Heart left ventricle (tissue), 16 donors: ENCODE measurements at places on chromosomes 16 and 17. TPM values are rescaled to one million over a fixed set of nuclear protein-coding genes. Genes with fewer than 3 reads are reported as not detected.
A peak's percentile ranks its signal among the peaks of the same experiment; 100 is the strongest.

TBKBP1 gene
- total RNA-seq: 12.0 TPM

SPNS1 gene
- total RNA-seq: 16.4 TPM

DNA sequence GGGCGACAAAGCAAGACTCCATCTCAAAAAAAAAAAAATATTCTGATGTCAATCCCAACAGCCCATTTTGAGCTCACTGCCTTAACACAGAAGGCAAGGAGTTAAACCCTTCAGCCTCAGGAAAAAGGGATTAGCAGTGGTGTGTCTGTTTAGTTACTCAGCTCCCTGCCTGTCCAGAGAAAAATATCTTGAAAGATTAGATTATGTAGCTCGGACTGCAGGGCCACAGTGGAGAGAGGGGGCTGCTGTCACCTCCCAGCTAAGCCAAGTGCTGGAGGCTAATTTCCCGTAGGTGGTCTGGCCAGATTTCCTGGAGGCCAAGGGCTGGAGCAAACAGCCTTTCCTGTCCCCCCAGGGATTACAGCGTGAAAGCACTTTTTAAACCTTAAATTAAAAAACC, 50.3 kb downstream of the C16orf95 start:
- DNase-seq: no peak
- H3K27ac ChIP-seq: no peak overlapping the region
- no peak overlapping the region for H3K4me3 ChIP-seq
- no peaks in the 10 kb centered on the region for H3K27me3 ChIP-seq

DNA sequence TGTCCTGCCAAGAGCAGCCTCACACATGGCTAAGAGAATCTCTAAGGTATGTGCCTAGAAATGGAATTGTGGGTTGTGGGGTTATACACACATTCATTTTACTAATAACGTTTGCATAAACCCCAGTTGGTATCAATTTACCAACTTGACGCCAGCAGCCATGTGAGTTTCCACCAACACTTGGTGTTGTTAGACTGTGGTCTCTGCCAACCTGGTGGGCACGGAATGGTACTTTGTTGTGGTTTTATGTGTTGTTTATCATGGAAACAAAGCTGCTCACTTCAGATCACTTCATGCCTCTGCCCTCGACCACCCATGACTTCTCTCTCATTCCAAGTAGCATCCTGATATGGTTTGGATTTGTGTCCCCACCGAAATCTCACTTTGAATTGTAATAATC, 152.0 kb upstream of the CDC42EP4 start:
- H3K27ac ChIP-seq: no peak overlapping the region
- no peaks in the 10 kb centered on the region for H3K4me1 ChIP-seq
- H3K27me3 ChIP-seq: no peaks in the 10 kb centered on the region
- no peak for DNase-seq
- H3K36me3 ChIP-seq: no peaks in the 10 kb centered on the region

DNA sequence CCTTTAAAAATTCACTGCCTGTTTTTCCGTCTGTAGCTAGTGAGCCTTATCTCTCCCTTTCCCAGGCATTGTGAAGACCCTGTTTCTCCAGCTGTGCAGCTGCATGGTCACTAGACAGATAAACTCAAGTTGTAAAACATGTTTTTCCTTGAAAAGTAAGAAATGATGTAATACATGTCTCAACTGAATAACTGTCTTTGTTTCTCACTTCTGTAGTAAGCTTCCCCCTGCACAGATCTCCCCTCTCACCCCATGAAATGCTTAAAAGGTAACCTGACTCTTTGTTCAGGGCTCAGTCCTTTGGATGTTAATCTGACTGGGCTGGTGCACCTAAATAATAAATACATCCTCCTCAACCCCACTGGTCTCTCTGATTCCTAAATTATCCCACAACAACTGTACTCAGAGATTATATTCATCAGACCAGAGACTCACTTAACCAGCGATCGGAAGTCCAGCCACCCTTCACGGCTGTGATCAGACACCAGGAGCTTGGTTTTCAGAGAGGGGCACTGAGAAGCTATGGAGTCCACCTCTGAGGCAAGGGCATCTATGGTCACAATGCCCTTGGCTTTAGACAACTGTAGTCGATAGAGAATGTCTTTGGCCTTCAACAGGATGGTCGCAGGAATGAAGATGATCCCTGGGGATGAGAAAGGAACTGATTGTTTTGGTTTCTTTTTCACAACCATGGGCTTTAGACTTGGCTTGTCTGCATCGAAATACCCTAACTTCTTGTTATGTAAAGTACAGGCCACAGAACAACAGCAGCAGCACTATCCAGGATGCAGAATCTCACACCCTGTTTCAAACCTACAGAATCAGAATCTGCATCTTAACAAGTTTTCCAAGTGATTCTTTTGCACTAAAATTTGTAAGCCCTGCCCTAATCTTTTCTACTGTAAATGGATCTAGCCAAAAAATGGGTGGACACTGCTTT, 15.4 kb downstream of the ACSM1 start:
- no peak overlapping the region for H3K4me3 ChIP-seq
- H3K4me1 ChIP-seq: no peaks in the 10 kb centered on the region
- DNase-seq: no peak
- peak overlapping the region; percentile 13 for H3K27ac ChIP-seq
- no peaks in the 10 kb centered on the region for H3K36me3 ChIP-seq
- H3K27me3 ChIP-seq: no peaks in the 10 kb centered on the region

DNA sequence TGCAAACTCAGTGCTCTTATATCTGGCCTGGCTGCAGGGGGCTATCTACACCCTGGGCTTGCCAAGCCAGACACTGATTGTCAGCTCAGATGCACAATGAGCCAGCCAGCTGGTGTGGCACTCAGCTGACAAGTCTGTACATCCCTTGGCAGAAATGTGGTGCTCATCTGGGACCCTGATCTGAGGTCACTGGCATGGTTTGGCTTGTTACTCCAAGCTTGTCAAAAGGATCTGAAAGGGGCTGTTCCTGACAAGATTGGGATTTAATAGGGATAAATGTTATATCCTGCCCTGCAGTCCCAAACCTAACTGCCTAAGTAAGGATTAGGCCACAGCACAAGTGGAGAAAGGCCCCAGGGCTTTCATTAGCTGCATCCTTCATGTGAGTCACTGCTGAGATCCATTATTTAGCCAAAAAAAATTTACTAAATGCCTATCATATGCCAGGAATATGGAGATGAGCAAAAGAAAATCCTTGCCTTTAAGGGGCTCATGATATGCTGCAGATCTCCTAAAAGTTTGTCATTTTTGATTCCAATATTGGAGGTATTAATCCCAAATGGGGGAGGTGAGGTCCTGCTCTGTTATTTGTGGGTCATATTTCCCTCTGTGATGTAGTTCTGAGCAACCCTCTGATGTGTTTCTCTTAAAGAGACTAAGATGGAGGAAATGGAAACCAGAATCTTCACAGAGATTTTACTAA, 6.3 kb downstream of the SLC6A2 start:
- no peaks in the 10 kb centered on the region for H3K4me1 ChIP-seq
- peak overlapping the region; percentile 14 for H3K27ac ChIP-seq
- H3K36me3 ChIP-seq: no peaks in the 10 kb centered on the region
- peaks cover 5% of the 10 kb centered on the region for H3K27me3 ChIP-seq

DNA sequence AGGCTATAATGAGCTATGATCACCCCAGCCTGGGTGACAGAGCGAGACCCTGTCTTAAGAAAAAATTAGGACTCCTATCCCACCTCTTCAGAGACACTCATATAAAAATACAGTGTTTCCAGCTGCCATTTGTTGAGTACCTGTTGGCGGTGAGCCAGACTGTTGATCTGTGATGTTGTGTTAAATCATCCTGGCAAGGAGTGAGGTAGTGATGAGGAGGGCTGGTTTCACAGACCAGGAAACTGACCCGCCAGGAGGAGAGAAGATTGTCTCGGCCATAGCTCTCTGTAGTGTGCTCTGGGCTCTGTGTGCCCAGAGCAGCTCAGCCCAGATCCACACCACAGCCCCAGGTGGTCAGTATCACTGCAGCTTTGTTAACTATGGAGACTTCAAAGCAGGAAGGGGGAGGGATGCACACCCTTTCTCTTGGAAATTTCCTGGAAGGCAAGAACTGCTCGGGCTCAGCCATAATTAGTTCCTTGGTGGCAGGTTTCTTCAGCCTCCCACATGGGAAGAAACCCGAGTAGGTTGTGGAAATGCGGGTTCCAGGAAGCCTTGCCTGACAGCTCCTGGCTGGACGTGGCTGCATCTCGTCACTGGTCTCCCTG, 343.0 kb downstream of the SNX29 start:
- H3K4me3 ChIP-seq: no peak overlapping the region
- no peaks in the 10 kb centered on the region for H3K4me1 ChIP-seq
- H3K36me3 ChIP-seq: no peaks in the 10 kb centered on the region
- no peak for DNase-seq

- no peaks in the 10 kb centered on the region for H3K36me3 ChIP-seq
- H3K27ac ChIP-seq: no peak overlapping the region
- H3K4me1 ChIP-seq: no peaks in the 10 kb centered on the region
- no peaks in the 10 kb centered on the region for H3K27me3 ChIP-seq
- no peak overlapping the region for H3K4me3 ChIP-seq
- no peak for DNase-seq
Observed at GRCh38 chr17:812638-813204, 30.6 kb downstream of the MRM3 start.

GRCh38 chr16:47110939-47111338, 32.8 kb downstream of the NETO2 start:
- no peaks in the 10 kb centered on the region for H3K27me3 ChIP-seq
- no peak for DNase-seq
- no peak overlapping the region for H3K4me3 ChIP-seq
- H3K36me3 ChIP-seq: no peaks in the 10 kb centered on the region
- H3K27ac ChIP-seq: no peak overlapping the region
- H3K4me1 ChIP-seq: no peaks in the 10 kb centered on the region

GRCh38 chr16:85170066-85170491, 57.8 kb upstream of the CIBAR2 start:
- no peak for DNase-seq
- no peaks in the 10 kb centered on the region for H3K36me3 ChIP-seq
- peak overlapping the region; percentile 27 for H3K27ac ChIP-seq
- peaks cover 68% of the 10 kb centered on the region for H3K4me1 ChIP-seq
- no peaks in the 10 kb centered on the region for H3K27me3 ChIP-seq

HES7 gene
- not detected for total RNA-seq

- H3K27ac ChIP-seq: no peak overlapping the region
- H3K4me1 ChIP-seq: peaks cover 3% of the 10 kb centered on the region
Observed at GRCh38 chr16:630249-630814, 453 bp upstream of the WFIKKN1 start.

KRTAP4-2 gene
- total RNA-seq: not detected

GRCh38 chr17:51650772-51651171, 390.4 kb downstream of the UTP18 start:
- H3K4me1 ChIP-seq: no peaks in the 10 kb centered on the region
- no peak for DNase-seq
- H3K4me3 ChIP-seq: no peak overlapping the region
- H3K27me3 ChIP-seq: peaks cover 17% of the 10 kb centered on the region
- H3K27ac ChIP-seq: no peak overlapping the region
- H3K36me3 ChIP-seq: no peaks in the 10 kb centered on the region

SGCA gene
- total RNA-seq: 224 TPM

- no peaks in the 10 kb centered on the region for H3K36me3 ChIP-seq
- H3K4me3 ChIP-seq: no peak overlapping the region
- no peak overlapping the region for H3K27ac ChIP-seq
- H3K27me3 ChIP-seq: no peaks in the 10 kb centered on the region
- H3K4me1 ChIP-seq: no peaks in the 10 kb centered on the region
- DNase-seq: peak; percentile 12
Observed at GRCh38 chr17:17514993-17515933, 19.1 kb upstream of the RASD1 start.

PRR35 gene
- not detected for total RNA-seq

RSPRY1 gene
- total RNA-seq: 22.9 TPM

- H3K4me1 ChIP-seq: no peaks in the 10 kb centered on the region
- H3K4me3 ChIP-seq: no peak overlapping the region
- H3K27me3 ChIP-seq: peaks cover 6% of the 10 kb centered on the region
- no peak overlapping the region for H3K27ac ChIP-seq
Observed at GRCh38 chr16:86277221-86277620, 233.1 kb upstream of the FOXF1 start.

GRCh38 chr16:65790768-65791167, 575.7 kb upstream of the CDH5 start:
- H3K36me3 ChIP-seq: no peaks in the 10 kb centered on the region
- H3K27me3 ChIP-seq: no peaks in the 10 kb centered on the region
- no peak for DNase-seq
- no peak overlapping the region for H3K27ac ChIP-seq
- no peak overlapping the region for H3K4me3 ChIP-seq

DNA sequence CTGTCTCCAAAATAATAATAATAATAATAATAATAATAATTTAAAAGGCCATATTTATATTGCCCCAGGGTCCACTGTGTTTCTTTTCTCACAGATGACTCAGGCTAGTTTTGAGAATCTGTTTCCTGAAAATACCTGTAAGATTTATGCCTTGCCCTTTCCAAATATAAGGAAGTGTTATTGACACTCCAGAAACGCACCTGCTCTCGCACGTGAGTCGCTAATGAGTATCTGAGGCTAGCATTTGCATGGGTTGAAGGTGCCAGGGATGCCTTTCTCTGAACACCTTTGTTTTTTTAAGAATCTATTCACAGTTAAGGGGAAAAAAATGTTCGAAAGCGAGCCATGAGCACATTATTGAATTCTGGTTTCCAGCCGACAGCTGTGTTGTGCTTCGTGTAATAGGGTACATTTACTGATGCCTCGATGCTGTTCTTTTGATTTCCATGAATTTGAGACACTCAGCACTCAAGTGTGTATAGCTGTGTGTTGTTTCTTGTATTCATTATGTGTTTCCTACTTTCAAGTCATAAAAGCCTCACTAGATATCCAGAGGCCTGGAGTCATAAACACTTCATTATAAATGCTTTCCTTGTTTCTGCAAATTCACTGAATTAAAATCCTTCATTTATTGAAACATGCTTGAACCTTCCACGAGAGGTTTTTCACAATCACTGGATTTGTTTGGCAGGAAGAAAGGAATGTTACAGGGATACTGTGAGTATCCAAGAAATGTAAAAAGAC, 45.0 kb upstream of the NOL11 start:
- no peak overlapping the region for H3K27ac ChIP-seq
- H3K4me3 ChIP-seq: no peak overlapping the region
- DNase-seq: no peak
- H3K27me3 ChIP-seq: no peaks in the 10 kb centered on the region

CDH5 gene
- 54.5 TPM for total RNA-seq

GRCh38 chr17:9672266-9672665, 26.9 kb downstream of the USP43 start:
- H3K27ac ChIP-seq: no peak overlapping the region
- H3K4me3 ChIP-seq: no peak overlapping the region
- no peaks in the 10 kb centered on the region for H3K27me3 ChIP-seq
- no peaks in the 10 kb centered on the region for H3K36me3 ChIP-seq
- no peaks in the 10 kb centered on the region for H3K4me1 ChIP-seq

GRCh38 chr16:74449470-74449869, 28.2 kb upstream of the CLEC18B start:
- peaks cover 35% of the 10 kb centered on the region for H3K4me1 ChIP-seq
- H3K36me3 ChIP-seq: peaks cover 8% of the 10 kb centered on the region
- no peak overlapping the region for H3K4me3 ChIP-seq

C16orf89 gene
- total RNA-seq: 38.4 TPM

TP53TG3 gene
- total RNA-seq: not detected

AARS1 gene
- total RNA-seq: 55.2 TPM

- no peak for DNase-seq
- H3K36me3 ChIP-seq: peaks cover 93% of the 10 kb centered on the region
- H3K4me3 ChIP-seq: no peak overlapping the region
- no peak overlapping the region for H3K27ac ChIP-seq
- H3K27me3 ChIP-seq: no peaks in the 10 kb centered on the region
Observed at GRCh38 chr17:16150251-16150856, 65.0 kb downstream of the NCOR1 start.
